ENCODE measurements at places on chromosomes 2 and 18.

- DNase-seq: no peak
Observed at GRCh38 chr2:218259099-218259961, 1.5 kb upstream of the GPBAR1 start.

DNA sequence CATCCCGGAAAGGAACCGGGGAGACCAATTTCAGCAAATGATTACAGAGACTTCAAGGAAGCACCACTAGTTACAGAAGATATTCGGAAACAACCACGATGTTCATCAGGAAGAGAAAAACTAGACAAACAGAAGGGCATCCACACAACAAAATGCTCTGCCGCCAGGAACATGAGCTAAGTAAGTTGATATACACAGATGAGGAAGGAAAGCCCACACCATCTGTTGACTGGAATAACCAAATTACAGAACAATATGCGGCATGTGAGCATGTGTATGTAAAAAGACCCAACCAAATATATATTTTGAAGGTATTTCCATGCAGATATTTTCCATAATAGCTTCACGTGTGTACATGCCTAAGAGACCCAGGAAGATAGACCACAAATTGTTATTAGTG is 47.0 kb downstream of the ACKR3 start:
- no peak for DNase-seq

DNA sequence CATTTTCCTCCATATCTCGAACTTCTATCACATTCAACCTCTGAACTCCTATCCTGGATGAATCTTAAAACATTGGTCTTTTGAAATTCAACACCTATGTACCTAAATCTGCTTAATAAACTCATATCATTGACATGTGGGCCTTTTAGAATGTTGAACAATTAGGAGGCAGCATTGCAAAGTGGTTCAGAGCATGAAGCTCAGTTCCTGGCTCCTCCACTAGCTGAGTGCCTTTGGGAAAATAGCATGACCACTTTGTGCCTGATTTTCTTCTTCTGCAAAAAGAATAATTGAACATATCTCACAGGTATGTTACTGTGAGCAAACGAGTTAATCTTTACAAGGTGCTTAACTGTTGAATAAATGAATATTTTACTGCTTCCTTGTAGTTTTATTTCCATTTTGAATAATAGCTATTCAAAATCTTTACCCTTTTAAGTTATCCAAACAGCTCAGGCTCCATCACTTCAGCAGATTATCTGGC is 14.3 kb upstream of the ITPRID2 start:
- DNase-seq: no peak

DNA sequence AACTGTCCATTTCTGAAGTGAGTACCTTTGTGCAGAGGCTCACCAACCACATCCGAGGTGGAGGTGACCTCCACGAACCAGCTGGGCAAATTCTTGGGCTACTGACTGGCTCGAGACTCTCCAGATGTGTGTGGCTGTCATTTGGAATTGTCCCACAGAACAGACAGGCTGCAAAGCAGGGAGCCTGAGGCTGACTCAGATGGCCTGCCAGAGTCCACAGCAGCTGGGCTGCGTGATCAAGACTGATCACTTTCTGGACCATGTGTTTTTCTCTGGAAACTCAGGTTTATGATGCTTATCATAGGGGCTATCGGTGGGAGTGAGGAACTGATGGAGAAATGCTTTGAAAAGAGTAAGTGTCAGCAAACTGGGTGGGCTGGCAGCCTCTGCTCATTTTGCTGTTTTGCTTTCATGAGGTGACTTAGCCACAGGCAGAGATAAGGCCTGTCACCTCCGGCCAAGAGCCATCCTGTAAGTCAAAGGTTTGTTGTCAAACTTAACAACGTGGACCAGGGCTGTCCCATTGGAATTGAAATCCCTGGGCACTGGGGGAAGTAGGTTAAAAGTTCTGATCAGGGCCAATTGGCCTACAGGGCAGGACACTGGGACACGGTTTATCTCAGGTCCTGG is 120.4 kb downstream of the LIPG start:
- DNase-seq: no peak

GRCh38 chr2:232835687-232836208 is 34.3 kb upstream of the SNORC start:
- no peak for DNase-seq

DNA sequence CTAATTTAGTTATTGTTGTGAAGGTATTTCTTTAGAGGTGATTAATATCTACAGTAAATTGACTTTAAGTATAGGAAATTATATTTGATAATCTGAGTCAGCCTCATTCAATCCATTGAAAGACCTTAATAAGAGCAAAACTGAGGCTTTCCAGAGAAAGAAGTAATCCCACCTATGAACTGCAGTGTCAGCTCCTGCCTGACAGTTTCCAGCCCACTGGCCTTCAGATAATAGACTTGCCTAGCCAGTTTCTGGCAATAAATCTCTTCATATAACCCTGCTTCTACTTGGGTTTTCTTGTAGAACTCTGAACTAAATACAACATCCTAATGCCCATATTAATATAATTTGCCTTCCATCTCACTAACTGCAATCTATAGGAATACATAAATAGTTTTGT is 437.9 kb upstream of the UBE2E3 start:
- DNase-seq: no peak

GRCh38 chr2:16429431-16430145 is 236.0 kb downstream of the CYRIA start:
- DNase-seq: no peak

GRCh38 chr2:219447242-219448098 is 12.8 kb downstream of the SPEG start:
- DNase-seq: no peak

- DNase-seq: no peak
Observed at GRCh38 chr2:7697052-7697451, 779.8 kb downstream of the RNF144A start.

GRCh38 chr18:35634323-35634722 is 52.8 kb downstream of the GALNT1 start:
- DNase-seq: no peak

- no peak for DNase-seq
Observed at GRCh38 chr2:27038012-27038411, 5.2 kb downstream of the TMEM214 start.

DNA sequence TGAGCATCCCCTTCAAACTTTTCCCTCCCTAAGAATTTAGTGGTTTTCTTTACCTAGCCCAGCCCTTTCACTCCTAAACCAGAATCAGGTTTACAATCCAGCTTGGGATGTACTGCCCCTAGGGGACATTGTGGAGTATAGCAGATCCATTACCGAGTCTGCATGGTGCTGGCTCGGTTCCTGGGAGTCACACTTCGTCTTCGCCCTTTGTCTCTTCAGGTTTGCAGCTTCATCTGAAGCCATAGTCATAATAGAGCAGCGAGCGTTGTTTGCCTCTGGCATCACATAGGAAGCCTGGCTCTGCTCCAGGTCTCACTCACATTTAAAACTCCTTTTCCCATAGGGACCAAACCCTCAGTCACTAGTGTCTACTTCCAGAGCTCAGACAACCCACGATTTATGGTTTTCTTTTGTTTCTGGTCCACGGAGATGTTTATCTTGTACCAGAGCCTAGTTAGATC is 16.8 kb upstream of the LYPD6 start:
- DNase-seq: no peak

DNA sequence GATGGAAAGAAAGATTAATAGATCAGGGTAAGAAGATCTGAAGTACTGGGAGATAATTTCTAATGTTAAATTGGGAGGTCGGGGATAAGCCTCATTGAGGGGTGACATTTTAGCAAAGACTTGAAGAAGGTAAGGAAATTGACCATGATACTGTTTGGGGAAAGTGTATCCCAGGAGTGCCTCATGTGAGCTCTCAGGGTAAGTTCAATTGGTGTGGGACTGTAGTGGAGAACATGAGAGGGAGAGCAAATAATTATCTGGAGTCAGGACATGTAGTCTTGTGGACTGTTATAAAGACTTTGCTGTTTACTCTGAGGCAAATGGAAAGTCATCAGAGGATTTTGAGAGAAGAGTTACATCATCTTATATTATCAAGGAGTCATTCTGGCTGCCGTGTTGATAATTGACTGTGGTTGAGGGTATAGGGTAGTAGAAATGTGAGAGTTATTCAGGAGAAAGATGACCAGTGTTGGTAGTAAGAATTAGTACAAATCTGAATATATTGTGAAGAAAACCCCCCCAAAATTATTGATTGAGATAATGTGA is 624.4 kb downstream of the ADCYAP1 start:
- no peak for DNase-seq

DNA sequence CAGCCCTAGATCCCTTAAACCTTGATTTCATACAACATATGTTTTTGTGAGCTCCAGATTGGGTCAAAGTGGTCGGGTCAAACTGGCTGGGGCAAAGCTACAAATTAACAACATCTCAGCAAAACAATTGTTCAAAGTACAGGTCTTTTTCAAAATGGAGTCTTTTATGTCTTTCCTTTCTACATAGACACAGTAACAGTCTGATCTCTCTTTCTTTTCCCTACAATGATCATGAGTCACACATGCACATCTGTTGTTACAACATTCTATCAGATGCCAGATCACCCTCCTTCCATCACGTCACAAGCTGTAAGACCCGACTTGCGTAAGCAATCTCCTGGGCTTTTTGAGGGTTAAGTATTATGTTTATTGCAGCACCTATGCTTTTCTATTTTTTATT is 55.1 kb downstream of the RHOB start:
- DNase-seq: no peak

- DNase-seq: no peak
Observed at GRCh38 chr2:104862058-104862941, 8.4 kb downstream of the POU3F3 start.

DNA sequence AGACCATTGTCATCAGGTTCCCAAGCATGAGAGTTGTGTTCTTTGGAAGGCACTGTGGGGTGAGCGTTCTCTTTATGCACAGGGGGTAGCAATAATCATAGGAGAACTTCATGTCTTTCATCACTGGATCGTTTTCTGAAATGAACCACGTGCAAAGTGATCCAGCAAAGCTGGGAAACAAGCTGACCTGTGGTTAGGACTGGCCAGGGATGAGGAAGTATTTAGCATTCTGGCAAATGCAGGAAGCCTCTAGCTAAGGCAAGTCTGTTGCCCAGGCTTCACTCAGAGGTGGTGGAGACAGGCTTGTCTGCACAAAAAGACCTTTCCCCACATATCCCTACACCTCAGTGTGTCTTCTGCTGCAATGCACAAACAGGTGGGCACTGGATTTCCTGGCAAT is 58.6 kb downstream of the MMADHC start:
- DNase-seq: no peak

DNA sequence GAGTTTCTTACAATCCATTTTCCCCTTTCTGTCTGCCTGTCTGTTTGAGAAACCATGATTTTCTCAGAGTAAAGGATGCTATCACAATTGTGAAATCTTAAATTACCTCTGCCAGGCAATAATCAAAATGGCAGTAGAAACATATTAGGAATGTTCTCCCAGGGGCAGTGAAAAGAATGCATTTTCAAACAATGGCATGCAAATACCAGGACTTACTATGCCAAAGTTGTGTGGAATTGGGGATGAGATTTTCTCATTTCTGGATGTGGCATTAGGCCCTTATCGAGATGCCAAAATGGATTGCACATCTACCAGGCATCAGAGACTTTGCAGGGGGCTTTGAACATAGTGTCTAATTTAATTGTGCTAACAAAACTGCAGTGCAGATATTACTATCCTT is 821.4 kb downstream of the RNF144A start:
- DNase-seq: no peak

DNA sequence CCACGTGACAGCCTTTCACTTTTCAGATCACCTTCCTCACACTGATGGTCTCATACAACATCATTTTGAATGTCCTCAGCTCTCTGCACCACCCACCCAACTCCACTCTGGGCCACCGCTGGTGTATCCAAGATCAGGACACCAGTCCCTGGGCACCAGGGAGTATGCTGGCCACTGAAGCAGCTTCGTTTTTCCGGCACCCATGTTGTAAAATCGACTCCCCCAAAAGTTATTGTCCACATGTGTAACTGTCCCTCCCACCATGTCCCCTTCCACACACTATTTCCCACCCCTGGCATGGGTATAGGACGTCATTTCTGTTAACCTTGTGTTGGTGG is 96.4 kb downstream of the TGOLN2 start:
- DNase-seq: no peak

DNA sequence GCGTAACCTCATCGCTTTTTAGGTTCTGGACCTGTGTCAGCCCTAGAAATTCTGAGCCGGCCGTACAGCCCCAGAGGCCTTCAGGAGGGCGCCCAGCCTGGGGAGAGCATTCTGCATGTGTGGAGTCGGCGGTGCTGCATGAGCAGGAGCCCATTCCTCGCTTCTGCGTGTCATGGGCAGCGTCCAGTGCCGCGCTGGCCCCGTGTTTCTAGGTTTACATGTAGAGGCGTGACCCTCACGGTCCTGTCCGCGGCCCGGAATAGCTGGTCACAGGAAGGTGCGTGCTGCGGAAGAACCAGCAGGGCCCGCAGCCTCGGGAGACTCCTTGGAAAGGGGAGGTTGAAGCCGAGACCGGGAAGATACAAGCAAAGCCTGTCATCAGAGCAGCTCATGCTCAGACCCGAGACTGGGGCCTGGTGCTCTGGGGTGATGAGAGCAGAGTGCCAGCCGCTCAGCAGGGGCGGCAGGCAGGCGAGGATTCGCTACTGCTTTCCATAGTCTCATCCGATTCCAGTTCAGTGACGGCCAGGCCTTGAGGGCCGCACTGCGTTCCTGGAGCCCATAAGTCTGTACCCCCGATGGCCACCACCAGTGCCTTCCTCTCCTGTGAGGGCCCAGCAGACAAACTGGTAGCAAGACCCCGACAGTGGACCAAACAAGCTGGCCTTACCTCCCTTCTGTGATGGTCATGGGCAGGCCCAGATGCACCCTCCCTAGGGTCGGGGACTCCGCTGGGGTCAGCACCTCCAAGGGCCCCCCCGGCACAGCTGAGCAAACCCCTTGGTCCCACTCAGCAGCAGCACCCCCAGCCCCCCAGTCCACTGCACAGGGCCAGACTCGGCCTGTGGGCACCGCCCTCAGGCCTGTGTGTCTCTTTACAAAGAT is 15.6 kb upstream of the NFATC1 start:
- DNase-seq: no peak

- DNase-seq: no peak
Observed at GRCh38 chr2:179812501-179812900, 48.9 kb downstream of the ZNF385B start.

GRCh38 chr2:137228566-137228965 is 463.2 kb downstream of the THSD7B start:
- DNase-seq: no peak

- DNase-seq: no peak
Observed at GRCh38 chr2:138036522-138036921, 72.2 kb downstream of the HNMT start.

GRCh38 chr2:226256237-226256636 is 543.4 kb downstream of the IRS1 start:
- no peak for DNase-seq

Measured in activated CD4-positive, alpha-beta T cell treated with anti-CD3 and anti-CD28 coated beads, Interleukin-2, amount 50 U/mL, for 1 hour (primary cell).